ENCODE measurements at places on chromosomes 12 and 14.

GRCh38 chr14:94599656-94600004 is 12.6 kb upstream of the SERPINA3 start:
- no peak for DNase-seq

DNA sequence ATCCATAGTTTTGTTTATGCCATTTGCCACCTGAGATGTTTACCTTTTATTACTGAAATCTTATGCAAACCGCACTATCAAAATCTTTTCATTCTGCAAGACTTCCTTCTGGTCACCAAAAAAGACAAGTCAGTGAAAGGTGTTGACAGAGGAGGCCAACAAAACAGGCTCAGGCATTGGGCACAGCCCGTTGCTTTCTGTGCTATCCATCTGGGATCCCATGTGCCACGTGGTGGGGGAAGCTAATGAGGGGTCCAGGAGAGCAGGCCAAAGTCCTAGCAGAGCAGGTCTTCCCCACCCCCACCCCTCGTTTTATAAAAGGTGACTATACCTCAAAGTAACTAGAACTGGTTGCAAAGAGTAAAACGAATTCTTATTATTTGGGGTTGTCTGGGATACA is 1.2 kb downstream of the ALDH1L2 start:
- peak; percentile 27 for DNase-seq

GRCh38 chr12:82437744-82438143 is 79.4 kb downstream of the METTL25 start:
- no peak for DNase-seq

DNA sequence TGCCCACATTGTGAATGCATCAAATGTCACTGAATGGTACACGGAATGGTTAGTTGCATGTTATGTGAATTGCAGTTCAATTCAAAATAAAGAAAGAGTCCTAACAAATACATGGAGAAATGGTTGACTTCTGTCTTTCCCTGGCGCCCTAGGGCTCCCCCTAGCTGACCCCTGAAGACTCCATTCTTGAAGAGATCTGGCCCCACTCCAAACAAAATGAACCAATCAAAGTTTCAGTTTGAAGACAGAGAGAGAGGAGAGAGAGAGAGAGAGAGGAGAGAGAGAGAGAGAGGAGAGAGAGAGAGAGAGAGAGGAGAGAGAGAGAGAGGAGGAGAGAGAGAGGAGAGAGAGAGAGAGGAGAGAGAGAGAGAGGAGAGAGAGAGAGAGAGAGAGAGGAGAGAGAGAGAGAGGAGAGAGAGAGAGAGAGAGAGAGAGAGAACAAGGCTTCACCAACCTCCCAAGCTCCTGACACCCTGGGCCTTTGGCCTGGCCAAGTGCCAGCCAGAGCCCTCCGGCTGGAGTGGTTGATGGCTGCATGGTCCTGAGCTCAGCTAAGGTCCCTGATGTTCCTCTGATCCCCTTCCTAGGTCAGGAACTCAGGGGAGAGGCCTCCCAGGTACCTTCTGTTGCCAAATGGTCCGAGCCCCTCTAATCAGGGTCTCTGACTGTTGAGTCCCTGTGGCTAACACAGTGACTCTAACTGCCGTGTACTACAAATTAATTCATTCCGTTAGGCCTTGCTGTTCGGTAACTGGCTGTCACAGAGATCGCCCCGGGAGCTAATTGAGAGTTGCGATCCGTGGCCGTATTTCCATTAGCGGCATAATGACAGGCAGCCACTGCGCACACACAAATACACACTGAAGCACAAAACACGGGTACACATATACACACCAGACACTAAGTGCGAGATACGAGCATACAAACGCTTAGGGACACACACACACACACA is 188.8 kb downstream of the ESRRB start:
- peak; percentile 61 for DNase-seq

GRCh38 chr12:53726946-53727309 is 324 bp downstream of the CALCOCO1 start:
- DNase-seq, result no peak

DNA sequence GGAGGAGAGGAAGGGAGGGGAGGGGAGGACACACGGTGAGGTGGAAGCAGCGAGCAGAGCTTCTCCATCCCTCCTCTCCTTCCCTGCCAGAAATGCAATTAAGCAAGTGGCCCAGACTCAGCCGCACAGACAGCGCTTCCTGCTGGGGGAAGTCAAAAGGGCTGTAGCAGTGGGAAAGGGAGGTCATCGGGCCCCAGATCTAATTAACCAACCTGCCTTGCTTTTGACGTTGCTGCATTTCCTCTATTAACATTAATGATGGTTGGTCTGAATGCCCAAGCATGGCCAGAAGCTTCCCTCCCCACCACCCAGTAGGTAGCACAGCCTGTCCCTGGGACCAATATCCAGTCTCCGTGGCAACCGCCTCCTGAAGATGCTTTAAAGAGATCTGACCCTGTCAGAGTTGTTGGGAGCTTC is 4.6 kb upstream of the NGB start:
- DNase-seq, result peak; percentile 97

DNA sequence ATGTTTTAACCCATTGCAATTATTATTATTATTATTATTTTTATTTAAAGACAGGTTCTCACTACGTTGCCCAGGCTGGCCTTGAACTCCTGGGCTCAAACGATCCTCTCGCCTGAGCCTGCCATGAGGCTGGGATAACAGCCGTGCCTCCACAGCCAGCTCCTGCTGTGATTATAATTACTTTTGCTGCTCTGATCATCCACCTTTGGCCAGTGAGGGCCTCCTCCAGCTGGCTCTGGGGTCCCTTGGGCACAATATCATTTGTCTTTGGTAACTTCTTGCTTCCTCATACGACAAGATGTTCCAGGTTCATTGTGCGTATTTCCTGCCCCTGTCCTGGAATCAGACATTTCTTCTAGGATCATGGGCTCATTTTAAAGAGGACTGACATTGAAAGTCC is 28.4 kb downstream of the LRTM2 start:
- no peak for DNase-seq

DNA sequence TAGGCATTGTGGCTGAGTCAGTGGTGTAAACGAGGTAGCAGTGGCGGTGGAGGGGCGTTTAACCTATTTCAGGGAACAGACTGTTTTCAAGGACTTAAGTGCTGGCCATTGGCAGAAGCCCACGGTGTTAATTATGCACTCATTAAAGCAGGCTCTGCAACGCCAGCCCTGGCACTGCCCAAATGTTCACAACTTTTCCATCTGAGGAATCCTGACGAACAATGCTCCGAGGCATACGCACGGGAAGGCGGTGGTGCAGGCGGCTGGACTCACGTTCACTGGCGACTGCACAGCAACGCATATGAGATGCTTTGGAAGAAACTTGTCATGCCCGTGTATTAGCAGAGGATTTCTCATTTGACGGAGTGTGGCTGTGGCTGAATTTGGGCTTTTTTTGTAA is 70.6 kb upstream of the SLC24A4 start:
- DNase-seq, result no peak

DNA sequence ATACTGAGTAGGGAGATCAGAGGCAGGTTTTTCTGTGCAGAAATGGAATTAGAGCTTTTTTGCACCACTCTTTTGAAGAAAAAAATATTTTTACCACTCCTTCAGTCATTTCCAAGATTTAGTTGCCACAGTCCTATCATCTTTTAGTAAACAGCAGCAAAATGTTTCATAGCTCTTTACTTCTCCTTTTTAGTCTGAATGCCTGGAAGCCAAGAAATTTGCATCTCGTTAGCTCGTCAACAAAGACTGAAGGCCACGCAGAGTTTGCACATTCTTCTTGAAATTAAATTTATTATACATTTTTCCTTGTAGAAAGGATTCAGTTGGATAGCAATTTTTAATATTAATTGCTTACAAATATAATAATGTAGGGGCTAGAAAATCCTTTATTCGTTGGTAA is 544.5 kb upstream of the ATP2B1 start:
- DNase-seq, result no peak

DNA sequence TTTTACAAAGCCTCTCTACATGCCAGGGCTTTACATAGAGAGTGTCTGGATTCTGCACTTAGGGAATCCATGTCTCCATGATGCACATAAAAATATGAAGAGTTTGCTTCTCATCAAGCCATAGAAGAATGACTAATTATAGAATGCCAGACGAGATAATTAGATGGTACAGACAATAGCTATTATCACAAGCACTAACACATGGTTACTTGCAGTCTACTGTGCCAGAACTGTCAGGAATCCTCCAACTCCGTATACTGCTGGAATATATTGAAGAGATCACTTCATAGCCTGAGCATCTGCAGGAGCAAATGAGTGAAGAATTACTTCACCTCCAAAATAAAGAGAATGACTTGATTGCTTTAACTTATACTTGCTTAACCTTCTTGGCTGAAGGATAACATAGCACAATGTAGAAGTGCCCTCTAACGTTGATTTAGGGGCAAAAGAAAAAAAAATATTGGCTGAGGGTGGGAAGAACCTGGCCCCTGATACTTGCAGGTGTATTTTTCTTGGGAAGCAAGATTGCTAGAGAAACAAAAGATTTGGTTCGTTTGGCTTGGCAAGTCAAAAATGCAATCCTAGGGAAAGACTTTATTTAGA is 272.8 kb upstream of the FAR2 start:
- DNase-seq, result no peak

- DNase-seq, result no peak
These were observed 87.8 kb upstream of the BTG1 start for GRCh38 chr12:92233346-92234015.

DNA sequence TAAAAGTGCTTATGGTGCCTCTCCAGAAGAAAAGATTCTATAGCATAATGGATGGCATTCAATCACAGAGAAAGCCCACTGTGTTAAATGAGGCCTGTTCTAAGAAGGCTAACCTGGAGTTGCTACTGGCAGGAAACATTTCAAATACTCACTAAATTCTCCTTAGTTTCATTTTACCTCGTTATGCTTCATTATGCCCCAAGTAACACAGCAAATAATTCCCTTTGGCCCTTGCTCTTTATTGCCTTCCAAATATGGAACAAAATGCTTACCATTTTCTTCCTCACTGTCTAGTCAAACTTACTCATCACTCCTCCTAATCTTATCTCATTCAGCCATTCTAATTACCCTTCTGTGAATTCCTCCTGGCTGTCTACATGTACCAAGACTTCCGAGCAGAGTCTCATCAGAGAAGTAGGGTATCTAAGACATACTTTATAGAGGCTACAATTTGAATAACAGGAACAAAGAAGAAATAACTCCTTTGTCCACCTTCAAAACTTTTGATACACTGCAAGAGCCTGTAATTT is 292.1 kb upstream of the CLEC14A start:
- DNase-seq, result no peak

DNA sequence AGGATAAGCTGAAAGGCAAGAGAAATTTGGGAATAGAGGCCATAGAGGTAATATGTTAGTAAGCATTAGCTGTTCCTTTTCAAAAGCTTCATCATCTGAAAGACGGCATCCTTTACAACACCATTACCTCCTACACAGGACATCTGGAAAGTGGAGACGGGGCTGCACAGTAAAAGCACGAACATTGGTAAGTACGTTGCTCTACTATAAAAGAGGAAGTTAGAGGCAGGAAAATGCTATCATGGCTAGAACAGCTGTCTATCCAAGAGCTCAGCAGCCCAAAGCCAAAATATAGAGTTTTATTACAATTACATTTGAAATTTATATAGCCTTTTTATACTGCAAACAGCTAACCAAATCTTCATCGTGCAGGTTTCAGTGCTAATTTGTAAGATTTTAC is 172.3 kb upstream of the GRIP1 start:
- no peak for DNase-seq

GRCh38 chr14:69242311-69243224 is 17.4 kb upstream of the GALNT16 start:
- peak; percentile 84 for DNase-seq

DNA sequence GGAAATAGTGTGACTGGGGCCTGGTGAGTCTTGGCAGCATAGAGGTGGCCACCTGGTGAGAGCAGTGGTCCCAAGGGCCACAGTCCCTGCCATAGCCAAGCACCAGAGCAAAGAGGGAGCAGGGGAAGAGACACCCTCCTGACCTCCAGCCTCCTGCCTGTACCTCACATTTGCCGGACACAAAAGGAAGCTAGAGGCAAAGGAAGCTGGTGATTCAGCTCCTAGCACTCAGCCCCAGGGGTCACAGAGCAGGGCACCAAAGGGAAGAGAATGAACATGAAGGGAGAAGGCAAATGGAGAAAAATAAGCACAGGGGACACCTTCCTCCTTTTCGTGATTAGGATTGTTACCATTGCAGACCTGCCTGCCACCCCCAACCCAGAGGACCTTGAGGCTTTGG is 216.8 kb downstream of the ZFP36L1 start:
- no peak for DNase-seq

DNA sequence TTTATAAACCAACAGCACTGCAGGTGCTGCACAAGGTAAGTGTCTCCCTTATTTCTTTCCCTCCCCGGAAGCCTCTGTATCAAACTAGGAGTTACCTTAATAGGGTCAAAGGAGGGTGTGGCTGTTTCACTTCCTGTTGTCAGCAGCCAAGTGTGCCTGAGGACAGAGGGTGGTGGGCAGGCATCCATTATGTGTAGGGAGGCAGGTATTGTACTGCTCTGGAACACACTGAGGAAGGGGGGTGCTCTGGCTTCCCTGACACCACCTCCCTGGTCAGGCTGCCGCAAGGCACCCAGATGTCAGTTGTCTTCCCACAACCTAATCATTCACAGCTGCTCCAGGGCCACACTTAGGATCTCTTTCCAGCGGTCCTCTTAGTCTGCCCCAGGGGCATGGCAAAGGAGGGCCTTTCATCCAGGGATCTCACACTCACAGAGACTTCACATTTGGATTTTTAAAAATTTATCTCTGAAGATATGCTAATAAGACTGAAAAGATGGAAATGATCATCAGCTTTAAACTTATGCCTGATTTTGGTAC is 132.0 kb upstream of the ARHGAP5 start:
- peak; percentile 77 for DNase-seq

DNA sequence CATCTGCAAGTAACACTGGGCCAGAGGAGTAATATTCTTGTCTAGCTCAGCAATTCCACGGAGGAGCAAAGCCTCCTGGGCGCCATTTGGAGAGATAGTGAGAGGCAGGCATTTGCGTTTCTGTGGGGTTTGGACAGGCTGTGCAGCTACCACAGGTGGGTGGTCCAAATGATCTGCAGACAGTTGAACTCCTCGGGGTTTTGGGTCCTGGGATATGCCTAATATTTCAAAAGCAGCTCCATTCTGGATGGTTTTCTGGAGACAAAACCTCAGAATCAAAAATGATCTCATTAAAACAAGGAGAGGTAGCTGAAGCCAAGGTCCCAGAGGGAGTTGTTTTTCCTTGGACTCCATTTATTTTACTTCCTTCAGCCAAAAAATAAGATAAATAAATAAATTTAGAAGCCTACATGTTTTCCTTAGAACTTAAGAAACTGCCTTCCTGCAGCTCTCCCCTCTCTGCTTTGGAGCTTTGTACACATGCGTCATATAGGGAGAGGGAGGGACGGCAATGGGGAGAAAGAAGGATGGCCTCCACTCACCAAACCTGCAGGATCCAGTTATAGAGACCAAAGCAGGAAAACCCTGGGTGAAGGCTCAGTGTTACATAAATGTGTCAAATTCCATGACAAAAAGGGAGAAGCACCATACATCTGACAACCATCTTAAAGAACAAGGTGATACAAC is 227.3 kb upstream of the DAAM1 start:
- DNase-seq, result no peak

DNA sequence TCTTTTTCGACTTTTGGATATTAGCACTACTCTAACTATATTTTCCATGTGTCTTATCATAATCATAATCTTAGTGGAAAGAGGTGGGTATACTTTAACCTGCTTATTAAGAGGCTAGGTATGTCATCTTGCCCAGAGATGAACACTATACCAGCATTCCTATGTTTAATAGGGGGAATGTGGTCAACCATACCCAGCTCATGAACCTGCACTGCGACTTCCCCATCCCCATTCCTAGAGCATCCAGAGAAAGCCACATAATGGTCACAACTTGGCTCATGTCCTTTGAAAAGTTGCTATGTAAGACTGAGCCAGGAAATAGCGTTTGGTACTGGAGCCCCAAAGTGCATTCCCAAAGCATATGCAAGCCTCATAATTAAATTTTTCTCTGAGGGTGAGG is 55.2 kb downstream of the TMCC3 start:
- DNase-seq, result no peak
